Activated CD4-positive, alpha-beta T cell treated with anti-CD3 and anti-CD28 coated beads, Interleukin-2, amount 10 ng/mL, durations not matched to agents 7 days and 5 days (primary cell): ENCODE measurements at places on chromosomes 5 and 9. TPM values are rescaled to one million over a fixed set of nuclear protein-coding genes. Genes with fewer than 3 reads are reported as not detected.

DNA sequence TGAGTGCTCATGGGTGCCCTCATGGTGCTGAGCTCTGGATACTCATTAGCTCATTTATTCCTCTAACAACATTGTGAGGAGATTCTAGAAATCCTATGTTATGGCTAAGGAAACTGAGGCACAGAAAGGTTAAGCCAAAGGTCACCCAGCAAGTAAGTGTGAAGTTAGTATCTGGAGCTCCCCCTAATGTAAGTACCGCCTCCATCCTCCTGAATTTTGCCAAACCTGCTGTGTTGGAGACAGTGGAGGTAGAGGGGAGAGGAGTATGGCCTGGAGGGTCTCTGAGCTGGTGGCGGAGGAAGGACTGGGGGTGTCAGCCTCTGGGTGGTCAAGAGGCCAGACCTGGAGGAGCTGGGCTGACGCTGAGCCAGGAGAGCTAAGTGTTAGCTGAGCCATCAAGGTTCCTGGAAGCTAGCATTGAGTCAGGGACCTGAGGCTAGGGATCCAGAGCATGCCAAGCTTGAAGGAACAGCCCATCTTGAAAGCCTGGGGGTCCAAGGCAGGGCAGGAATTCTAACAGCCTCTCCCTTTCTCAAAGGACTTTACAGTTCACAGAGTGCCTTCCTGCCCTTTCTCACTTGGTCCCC, 114.8 kb downstream of the RGS3 start:
- peak overlapping the region; percentile 85 for H3K4me3 ChIP-seq
- DNase-seq: no peak
- peaks cover 79% of the 10 kb centered on the region for H3K4me1 ChIP-seq
- no peaks in the 10 kb centered on the region for H3K27me3 ChIP-seq
- peaks cover 18% of the 10 kb centered on the region for H3K36me3 ChIP-seq

DNA sequence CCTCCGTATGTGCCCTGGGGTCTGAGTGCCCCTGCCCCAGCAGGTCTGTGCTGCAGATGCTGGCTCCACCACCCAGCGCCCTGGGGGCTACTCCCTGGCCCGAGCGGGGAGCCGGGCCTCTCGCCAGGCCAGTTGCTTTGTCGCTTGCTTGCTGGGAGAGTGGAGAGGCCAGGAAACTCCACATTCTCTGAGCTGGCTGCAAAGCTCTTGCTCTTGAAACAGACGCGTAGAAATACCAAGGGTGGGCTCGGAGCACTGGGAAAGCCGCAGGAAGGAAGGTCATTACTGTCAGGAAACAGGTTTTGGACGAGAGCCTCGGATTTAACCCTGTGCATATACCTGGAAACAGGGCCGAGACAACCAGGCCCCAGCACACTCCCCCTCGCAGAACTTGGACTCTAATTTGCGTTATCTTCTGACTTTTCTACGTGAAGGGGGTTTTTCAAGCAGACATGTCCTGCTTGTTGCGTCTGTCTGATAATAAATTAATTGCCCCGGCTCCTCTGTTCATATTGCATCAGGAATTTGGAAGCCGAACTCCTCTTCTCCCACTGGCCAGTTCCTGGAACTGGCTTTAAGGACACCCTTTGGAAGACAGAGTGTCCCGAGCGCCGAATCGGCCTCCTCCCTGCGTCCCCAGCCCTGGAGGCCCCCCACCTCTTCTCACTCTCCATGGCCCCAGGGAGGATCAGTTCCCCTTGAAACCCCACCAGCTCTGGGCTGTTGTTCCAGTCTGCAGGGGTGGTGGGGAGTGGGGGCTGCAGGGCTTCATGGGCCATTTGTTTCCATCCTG, 11.2 kb downstream of the ADAMTSL2 start:
- no peak overlapping the region for H3K27ac ChIP-seq
- H3K4me3 ChIP-seq: no peak overlapping the region
- no peaks in the 10 kb centered on the region for H3K4me1 ChIP-seq
- no peaks in the 10 kb centered on the region for H3K36me3 ChIP-seq

GRCh38 chr9:85130260-85130659, 460.7 kb downstream of the NTRK2 start:
- H3K27ac ChIP-seq: no peak overlapping the region
- no peaks in the 10 kb centered on the region for H3K36me3 ChIP-seq
- H3K4me1 ChIP-seq: no peaks in the 10 kb centered on the region

GRCh38 chr9:109972026-109972882, 192.3 kb downstream of the PALM2AKAP2 start:
- peaks cover 86% of the 10 kb centered on the region for H3K4me1 ChIP-seq
- no peaks in the 10 kb centered on the region for H3K27me3 ChIP-seq
- peaks cover 11% of the 10 kb centered on the region for H3K36me3 ChIP-seq
- H3K4me3 ChIP-seq: no peak overlapping the region

- no peak overlapping the region for H3K4me3 ChIP-seq
- H3K36me3 ChIP-seq: peaks cover 58% of the 10 kb centered on the region
- no peak overlapping the region for H3K27ac ChIP-seq
- H3K4me1 ChIP-seq: peaks cover 29% of the 10 kb centered on the region
- no peak for DNase-seq
These were observed 11.5 kb downstream of the PTAR1 start for GRCh38 chr9:69748304-69748703.

DNA sequence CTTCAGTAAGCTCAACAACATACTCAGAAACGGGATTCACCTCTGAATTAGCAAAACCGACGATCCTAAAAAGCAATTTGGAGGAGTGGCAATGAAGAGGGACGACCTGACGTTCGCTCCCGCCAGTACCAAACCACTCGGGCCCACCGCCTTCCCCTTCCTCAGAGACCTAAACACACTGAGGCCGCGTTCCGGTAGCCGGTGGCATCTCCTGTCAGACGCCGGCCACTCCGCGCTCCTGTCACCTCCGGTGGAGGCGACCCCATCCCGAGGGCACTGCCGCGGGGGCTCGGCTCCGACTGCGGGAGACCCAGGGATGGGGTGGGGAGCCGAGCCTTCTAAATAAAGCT, 617 bp downstream of the PPP6C start:
- H3K4me3 ChIP-seq: peak overlapping the region; percentile 88
- peaks cover 59% of the 10 kb centered on the region for H3K4me1 ChIP-seq
- H3K27ac ChIP-seq: peak overlapping the region; percentile 87
- H3K36me3 ChIP-seq: peaks cover 14% of the 10 kb centered on the region
- DNase-seq: peak; percentile 37
- H3K27me3 ChIP-seq: no peaks in the 10 kb centered on the region

The DENND4C gene
- 37.6 TPM for total RNA-seq

The C5orf52 gene
- total RNA-seq: not detected

The PSAT1 gene
- total RNA-seq: 71.3 TPM

DNA sequence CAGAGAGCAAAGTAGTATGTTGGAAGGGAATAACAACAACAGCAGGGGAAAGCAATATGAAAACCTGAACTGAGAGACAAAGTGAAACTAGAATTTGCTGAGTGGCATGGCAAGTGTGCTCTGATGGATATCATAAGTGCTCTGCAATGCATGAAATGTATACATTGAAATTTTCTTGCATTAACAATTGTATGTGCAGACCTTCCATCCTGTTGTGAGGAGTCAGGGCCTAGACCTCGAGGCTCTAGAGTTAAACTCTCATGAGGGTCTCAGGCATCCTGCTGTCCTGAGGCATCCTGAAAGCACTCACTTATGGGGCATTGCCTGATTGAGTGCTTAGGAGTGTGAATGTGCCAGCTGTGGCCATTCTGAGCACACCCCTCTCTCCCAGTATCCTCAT, 1.1 kb downstream of the ECM2 start:
- H3K27ac ChIP-seq: no peak overlapping the region
- no peak for DNase-seq
- H3K36me3 ChIP-seq: no peaks in the 10 kb centered on the region
- H3K4me1 ChIP-seq: no peaks in the 10 kb centered on the region
- no peak overlapping the region for H3K4me3 ChIP-seq

The ZNF454 gene
- not detected for total RNA-seq
